GM10248 (cell line): ENCODE measurements at places on chromosomes 16 and 17.

DNA sequence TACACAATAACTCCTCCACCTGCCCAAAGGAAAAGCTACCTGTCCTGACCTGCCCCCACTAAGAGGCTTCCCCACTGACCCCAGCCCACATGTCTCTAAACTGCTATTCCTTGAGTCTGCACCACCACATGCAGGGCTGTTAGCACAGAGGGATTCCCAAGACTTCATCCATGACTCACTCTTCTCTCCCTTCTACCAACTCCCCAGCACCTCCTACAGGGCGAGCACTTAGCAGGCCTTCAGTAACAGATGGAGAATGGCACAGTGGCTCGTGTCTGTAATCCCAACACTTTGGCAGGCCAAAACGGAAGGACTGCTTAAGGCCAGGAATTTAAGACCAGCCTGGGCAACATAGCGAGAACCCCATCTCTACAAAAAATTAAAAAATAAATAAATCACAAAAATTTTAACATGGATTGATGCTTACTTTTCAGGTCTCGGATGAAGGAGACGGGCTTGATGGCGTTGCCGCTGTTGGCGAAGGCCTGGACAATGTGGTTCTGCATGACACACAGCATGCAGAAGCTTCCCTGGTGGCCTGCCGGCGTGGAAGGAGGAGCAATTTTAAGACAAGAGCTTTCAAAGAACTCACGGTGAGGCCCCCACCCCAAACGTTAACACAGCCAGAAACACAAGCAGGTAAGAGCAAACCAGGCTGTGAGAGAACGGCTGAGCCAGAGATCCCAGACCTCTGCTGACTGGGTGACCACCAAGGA, 12.0 kb downstream of the USP36 start:
- DNase-seq, result no peak

- DNase-seq, result no peak
These were observed 34.3 kb downstream of the MYH3 start for GRCh38 chr17:10622617-10623485.

- DNase-seq, result peak; percentile 75
These were observed 2.8 kb upstream of the UBTF start for GRCh38 chr17:44222112-44222869.

DNA sequence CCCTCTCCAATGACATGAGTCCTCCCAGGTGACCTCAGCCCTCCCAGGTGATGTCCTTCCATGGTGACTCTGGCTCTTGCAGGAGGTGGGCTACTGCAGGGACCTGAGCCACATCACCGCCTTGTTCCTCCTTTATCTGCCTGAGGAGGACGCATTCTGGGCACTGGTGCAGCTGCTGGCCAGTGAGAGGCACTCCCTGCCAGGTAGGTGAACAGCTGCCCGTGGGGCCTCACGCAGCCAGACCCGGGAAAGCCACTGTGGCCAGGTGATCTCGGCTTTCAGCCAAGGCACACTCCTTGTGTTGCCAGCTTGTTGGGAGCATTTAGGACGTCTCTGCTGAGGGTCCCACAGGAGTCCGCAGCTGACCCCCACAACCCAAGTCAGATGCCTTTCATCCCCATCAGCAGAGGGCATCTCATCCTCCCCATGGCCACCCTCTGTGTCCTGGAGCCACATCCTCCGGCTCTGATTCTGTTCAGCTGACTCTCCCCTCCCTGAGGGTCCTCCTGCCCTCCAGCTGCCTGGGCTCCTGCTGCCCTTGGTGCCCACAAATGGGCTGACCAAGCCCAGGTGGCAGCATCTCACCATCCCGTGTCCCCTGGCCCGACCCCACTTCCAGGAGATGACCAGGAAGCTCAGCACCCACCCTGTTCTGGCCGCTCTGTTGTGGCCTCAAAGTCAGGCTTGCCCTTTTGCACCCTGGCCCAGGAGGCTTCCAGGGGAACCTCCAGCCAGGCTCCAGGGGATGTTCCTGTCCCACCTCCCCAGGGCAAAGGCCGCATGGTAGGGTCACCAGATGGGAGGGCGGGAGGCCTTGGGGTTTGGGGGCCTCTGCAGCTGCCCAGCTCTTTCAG, 20.1 kb downstream of the USP6 start:
- DNase-seq, result no peak

DNA sequence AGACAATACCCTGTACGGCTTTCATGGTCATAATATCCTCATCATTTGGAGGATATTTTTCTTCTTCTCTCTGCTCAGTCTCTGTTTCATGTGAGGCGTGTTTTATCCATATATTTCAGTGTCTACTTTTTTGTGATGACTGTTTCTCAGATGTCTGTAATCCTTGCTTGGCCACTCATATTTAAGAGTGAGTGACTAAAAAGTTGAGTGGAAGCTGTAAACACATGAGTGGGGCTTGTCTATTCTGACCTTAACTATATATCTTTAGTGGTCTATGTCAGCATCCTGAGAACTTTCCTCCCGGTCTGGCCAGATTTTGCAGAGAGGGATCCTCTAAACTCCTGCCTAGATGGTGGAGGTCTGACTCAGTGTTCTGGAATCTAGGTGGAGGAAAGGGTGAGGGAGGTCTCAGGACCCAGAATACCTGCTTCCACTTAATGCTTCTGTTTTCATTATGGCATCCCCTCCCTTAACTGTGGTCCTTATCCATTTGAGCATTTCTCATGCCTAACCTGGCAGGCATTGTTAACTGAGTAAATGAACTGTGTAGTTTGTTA, 6.0 kb downstream of the DDX19B start:
- no peak for DNase-seq

DNA sequence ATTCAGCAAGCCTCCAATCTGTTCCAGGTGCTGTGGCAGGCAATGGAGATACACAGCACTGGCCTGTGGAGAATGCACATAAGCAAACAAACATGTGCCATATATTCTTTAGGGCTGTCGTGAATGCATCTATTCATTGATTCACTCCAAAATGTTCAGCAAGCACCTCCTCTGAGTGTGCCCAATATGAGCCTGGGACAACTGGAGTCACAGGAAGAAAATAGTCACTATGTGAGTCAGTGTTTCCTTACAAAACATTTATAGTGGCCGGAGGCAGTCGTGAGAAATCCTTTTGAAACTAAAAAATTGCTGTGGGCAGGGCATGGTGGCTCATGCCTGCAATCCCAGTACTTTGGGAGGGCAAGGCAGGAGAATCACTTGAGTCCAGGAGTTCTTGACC, 310.1 kb downstream of the CA10 start:
- DNase-seq, result no peak

GRCh38 chr17:57861000-57861789, 11.4 kb upstream of the MRPS23 start:
- peak; percentile 39 for DNase-seq

GRCh38 chr17:38658741-38659345, 15.9 kb downstream of the EPOP start:
- DNase-seq, result no peak

DNA sequence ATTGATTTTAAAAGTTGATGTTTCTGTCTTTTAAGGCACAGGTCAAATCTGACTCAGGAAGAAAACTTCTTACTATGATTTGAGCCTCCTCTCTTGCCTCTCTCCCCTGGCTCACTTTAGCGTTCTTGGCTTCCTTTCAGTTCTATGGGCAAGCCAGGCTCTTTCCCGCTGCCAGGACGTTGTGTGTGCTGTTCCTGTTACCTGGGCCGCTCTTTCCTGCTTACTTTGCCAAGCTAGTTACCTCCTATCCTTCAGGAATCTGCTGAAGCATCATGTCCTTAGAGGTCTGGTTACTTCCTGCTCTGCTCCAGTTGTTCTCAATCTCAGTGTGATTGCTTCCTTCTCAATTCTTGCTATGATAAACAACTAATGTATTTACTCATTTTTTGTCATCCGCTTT, 1108.5 kb upstream of the EEF2KMT start:
- DNase-seq, result no peak
